ACHN (cell line): ENCODE measurements at places on chromosomes 3 and 15.

DNA sequence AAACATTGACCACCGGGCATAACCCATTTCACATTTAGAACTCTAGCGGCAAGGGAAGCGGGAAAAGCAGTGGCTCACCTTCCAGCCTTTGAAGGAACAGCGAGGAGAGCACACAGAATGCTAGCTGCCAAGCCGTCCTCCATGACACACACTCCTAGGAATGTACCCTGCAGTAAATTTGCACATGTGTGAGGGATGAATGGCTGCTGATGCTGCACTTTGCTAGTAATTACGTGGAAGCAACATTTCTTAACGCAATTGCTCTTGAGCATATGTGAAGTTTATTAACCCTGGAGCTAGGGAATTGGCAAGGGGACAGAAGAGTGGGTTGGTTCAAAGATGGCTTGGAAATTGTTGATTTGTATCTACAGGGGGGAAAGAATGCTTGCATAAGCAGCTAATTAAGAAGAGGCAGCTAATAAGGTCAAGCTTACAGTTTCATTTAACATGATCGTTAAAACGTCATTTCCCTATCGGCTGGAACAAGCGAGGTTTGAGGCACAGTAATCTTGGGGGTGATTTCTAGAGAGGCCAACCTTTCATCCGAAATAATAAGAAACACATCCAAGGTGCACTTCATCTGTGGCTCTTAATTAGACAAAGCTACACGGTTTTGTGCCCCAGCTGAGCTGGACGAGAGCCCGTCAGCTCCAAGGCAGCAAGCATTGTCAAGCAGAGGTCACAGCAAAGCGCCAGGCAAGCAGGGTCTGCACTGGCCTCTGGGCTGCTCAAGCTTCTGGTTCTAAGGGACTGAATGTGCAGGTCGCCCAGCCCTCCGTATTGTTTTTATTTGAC is 123.4 kb downstream of the CHSY1 start:
- DNase-seq, result peak; percentile 42

GRCh38 chr15:25990220-25990619 is 127.1 kb upstream of the ATP10A start:
- no peak for DNase-seq

GRCh38 chr3:105829871-105830622 is 38.8 kb downstream of the CBLB start:
- no peak for DNase-seq

GRCh38 chr3:46504789-46505188 is 7.0 kb downstream of the RTP3 start:
- DNase-seq, result no peak

- DNase-seq, result no peak
These were observed 196.7 kb downstream of the ISL2 start for GRCh38 chr15:76533060-76533820.

GRCh38 chr3:4826237-4827100 is 152.8 kb upstream of the BHLHE40 start:
- peak; percentile 52 for DNase-seq

DNA sequence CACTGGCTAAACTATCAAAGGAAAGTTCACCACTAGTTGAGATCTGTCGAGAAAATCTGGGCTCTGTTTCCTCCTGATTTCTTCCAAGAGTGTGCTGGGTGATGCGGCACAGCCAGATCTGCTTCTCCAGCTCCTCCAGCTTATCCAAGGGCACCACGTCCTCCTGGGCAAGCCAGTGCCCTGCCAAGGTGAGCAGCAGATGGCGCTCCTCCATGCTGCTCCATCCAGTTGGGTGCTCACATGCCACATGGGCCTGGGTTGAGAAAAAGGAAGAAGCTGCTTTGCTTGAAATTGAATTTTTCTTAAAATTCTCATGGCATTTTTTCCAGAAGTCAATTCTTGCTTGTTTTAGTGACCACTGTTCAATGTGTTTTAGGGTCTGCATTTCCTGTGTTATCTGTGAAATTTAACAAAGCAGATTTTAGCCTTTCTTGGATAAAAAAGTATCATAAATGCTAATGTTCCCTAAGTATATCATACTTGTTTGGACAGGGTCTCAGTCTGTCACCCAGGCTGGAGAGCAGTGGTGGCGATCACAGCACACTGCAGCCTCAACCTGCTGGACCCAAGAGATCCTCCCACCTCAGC is 47.3 kb downstream of the EIF3J start:
- peak; percentile 57 for DNase-seq

GRCh38 chr15:38242055-38242454 is 10.6 kb upstream of the SPRED1 start:
- DNase-seq, result no peak

DNA sequence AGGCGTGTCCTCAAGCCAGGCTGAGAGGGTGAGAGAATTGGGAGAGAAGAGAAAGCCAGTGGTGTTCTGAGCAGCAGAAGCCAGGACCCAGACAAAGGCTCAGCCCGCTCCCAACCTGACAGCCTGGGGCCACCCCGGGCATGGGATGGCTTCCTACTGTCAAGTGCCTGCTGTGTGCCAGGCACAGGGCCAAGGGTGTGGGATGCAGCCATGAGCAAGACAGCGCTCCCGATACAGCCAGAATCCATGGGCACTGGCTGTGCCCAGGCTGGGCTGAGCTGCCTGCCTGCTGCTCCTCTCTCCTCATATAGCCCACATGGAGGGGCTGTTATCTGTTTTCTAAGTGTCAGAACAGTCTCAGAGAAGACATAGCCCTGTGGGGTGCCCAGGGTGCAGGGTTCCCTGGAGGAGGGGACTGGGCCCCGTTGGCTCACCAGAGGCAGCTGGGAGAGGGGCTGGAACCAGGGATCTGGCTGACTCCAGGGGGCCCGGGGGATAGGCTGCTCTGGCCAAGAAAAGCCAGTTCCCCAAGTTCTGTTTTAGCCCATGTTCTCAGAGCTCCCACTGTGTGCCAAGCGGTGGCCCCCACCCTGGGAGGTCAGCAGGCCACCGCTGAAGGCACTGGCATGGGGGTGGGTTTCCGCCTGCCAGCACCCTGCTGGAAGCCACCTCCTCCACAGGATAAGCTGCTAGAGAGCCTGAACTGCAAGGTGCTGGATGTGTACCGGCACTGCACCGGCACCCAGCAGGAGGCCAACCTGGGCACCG is 39.0 kb downstream of the CFAP100 start:
- no peak for DNase-seq

GRCh38 chr3:179796421-179796820 is 143.6 kb downstream of the USP13 start:
- DNase-seq, result no peak

DNA sequence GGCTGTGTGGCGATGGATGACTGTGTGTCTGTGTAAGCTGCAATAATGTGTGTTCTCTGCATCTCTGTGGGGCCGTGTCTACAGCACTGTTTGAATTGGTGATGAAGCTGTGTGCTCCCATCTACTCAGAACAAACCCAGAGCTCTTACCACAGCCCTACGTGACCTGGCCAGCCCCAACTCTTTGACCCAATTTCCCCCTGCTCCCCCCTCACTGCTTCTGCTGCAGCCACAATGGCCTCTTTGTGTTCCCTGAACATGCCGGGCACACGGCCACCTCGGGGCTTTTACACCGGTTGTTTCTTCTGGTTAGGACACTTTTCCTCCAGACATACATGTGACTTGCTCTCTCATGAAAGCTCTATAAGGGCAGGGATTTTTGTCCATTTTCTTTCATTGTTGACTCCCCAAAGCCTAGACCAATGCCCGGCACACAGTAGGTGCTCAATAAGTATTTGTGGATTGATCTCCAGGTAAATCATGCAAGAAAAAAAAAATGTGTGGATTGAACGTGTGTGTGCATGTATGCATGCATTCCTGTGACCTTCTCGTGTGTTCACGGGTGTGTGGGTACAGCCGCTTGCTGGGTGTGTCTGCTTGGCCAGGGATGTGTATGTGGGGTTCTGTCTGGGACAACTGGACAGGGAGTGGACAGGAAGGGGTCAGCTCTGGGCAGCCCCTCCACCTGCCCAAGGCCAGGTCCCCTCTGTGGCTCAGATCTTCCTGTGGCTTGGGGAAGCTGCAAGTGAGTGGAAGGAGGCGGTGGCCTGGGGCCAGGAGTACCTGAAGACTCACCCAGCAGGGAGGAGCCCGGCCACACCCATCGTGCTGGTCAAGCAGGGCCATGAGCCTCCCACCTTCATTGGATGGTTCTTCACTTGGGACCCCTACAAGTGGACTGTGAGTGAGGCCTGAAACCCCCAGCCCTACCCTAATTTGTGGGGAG is 14.8 kb downstream of the VILL start:
- no peak for DNase-seq

GRCh38 chr3:89154416-89154815 is 47.0 kb downstream of the EPHA3 start:
- DNase-seq, result no peak

DNA sequence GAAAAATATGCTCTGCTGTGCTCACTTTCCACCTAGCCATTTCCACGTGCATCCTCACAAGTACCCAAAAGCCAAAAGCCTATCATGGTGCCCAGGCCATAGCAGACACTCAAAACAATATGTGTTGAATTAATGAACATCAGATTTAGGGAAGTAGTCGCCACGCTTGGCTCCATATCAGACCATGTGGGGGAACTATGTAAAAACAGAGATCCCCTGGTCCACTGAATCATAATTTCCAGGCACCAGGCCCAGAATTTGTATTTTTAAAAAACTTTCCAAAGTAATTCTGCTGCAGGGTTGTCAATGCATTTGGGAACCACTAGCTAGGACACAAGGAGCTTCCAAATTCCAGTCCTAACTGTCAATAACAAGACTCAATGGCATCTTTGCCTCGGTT is 77.3 kb downstream of the CNTN3 start:
- no peak for DNase-seq
